ENCODE measurements at places on chromosomes 5 and 9.

- no peak for DNase-seq
Observed at GRCh38 chr9:124190761-124191160, 67.0 kb upstream of the NEK6 start.

- no peak for DNase-seq
Observed at GRCh38 chr5:171834461-171834860, 48.8 kb downstream of the SMIM23 start.

- DNase-seq = no peak
Observed at GRCh38 chr5:169273881-169274280, 27.1 kb downstream of the SLIT3 start.

- no peak for DNase-seq
Observed at GRCh38 chr5:67170767-67171166, 25.8 kb downstream of the CD180 start.

GRCh38 chr5:109669991-109670706 lies 19.6 kb upstream of the MAN2A1 start:
- DNase-seq = no peak

DNA sequence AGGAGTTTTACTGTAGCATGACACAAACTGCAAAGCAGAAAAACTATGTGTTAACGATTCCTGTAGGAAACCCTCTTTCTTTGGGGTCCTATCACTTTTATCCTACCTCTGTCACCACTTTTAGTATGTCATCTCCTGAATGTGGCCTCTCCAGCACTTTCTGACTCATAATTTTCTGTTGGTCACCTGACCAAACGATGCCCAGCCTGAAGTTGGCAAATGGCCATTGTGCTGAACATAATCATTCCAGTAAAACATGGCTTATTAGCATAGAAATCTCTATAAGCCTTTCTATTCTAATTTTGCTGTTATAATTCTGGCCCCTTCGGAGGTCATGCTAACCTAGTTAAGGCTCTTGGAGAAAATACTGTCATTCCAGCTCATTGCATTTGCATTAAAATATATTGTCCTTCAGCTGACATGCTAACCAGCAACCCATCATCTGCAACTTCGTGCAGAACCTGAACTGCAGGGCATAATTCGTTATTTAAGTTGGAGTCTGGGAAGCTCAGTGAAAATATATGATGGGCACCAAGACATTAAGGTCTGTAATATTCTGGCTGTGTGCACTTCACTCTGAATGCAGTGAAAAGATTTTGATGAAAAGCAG lies 140.3 kb downstream of the NMUR2 start:
- no peak for DNase-seq

DNA sequence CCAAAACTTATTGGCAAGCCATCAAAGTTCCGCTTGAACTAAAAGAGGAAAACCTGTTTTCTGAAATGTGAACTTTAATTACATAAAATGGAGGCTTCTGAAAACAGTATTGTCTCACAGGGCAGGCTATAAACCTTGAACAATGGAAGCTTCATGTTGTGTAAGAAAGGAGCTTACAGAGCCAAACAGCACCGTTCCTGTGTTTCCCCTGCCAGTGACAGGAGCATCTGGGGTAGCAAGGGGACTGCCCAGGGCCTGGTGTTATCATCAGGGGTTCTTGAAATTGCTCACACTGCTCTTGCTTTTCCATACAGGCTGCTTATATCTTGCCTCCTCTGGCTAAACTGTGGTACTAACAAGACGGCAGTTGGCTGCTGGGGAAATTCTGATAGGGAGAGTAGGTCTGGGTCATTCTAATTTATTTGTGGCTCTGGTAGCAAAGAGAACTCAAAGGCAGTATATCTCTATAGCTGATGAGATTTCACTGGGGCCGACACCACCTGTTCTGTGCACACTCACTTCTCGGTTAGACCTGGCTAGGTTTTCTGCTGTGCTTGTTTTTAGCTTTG lies 40.4 kb downstream of the BASP1 start:
- DNase-seq = no peak

DNA sequence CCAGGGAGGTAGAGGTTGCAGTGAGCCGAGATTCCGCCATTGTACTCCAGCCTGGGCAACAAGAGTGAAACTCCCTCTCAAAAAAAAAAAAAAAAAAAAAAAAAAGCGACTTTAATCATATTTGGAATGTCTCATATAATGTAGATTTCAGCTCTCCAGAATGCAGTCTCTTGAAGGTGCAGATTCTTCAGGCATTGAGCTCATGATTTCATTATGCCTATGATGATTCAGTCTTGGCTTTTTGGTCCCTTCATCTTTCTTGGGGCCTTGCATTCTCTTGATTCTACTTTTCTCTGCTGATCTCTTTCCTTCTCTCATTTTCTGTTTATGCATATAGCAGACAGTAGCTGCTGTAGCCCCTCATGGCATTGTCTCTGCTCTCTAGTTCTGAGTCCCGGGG lies 22.9 kb downstream of the KDM4C start:
- DNase-seq = no peak

GRCh38 chr9:125603478-125604021 lies 103.5 kb downstream of the MAPKAP1 start:
- no peak for DNase-seq

GRCh38 chr9:134046894-134047681 lies 20.7 kb downstream of the BRD3 start:
- DNase-seq = no peak

DNA sequence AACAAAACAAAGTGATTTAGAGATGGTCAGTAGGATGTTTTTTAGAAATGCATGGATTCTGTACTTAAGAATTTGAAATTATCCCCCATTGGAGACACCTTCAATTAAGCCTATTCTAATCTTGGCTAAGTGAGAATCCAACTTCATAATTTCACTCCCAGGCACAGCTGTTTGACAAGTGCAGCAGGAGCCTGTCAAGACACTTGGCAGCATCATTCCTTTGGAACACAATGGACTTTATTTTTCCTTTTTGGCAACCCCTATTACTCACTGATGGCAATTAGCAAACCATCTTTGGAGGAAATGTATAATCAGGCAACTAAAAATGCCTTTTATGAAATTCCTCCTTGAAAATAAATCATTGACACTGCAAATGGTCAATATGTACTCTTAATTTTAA lies 194.7 kb downstream of the GLIS3 start:
- DNase-seq = no peak

GRCh38 chr5:59712836-59713497 lies 180.6 kb downstream of the PDE4D start:
- DNase-seq = no peak

- DNase-seq = no peak
Observed at GRCh38 chr9:129489838-129490582, 130.9 kb downstream of the C9orf50 start.

GRCh38 chr9:104748359-104749031 lies 1.0 kb downstream of the NIPSNAP3A start:
- DNase-seq = no peak

GRCh38 chr9:108017671-108018070 lies 528.1 kb upstream of the KLF4 start:
- DNase-seq = no peak

GRCh38 chr5:19369048-19369447 lies 619.0 kb downstream of the CDH18 start:
- DNase-seq = no peak

DNA sequence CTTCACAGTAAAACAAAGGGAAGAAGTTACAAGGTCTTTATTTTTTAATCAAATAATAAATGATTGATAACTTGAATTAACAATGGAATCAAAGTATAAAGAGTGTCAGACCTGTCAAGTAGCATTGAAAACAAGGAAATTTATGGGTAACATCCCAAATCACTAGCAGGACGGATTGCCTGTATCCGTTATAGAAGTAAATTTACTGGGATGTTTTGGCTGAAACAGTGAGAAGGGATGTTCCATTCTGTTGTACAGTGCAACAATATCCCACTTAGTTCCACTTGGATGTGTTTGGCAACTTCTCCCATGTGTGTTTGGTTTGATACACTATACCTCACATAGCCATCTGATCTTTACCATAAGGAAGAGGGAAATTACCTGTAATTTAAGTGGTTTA lies 421.0 kb upstream of the CHD1 start:
- DNase-seq = no peak

- DNase-seq = no peak
Observed at GRCh38 chr5:123037104-123037418, 536 bp upstream of the PPIC start.

DNA sequence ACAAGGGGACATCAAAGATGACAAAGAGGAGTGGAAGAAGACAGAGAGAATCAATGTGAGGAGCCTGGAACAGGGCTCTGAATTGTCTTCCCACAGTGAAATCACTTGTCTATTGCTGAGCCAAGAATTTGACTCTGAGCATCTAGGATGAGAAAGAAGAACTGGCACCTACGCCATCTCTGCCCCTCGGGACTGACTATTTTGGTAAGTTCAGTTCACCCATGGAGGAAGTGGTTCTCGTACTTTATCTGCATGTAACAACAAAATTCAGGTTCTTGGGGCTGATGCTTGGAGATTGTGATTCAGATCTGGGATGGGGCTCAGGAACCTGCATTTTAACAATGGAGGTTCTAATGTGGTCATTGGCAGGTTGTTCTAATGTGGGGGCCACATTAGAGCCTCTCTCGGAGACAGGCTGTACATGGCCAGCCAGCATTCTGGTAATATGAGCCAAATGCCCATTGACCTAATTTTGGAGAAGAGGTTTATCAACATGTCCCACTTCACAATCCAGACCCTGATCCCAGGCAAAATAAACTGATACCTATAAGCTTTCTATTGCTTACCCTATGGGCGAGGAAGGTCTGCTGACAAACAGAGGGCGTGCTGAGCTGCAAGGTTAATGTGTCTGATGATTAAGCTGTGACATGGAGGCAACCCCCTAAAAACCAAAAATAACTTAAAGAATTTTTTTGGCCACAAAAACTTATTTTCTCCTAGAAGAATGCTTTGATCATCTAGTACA lies 2.7 kb upstream of the IL12B start:
- no peak for DNase-seq

DNA sequence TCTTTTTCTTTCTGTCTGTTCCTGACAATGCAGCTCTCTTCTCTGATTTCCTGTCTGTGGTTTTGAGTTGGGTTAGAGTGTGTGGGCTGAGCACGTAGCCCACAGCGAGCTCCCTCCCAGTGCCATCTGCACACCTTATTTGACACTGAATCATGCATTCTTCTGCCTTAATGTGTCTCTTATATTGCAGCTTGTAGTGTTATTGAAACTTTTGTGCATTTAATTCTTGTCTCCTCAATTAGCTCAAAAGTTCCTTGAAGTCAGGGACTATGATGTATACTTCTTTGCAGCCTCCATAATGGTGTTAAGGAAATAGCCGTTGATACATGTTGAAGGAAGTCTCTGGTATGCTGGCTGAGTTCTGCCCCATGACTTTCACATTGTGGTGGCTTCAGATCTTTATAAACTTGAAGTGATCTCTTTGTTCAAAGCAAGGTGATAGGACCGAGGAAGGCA lies 576.2 kb upstream of the CLINT1 start:
- DNase-seq = no peak

- DNase-seq = peak; percentile 76
Observed at GRCh38 chr5:149834246-149834855, 104.2 kb downstream of the PPARGC1B start.

DNA sequence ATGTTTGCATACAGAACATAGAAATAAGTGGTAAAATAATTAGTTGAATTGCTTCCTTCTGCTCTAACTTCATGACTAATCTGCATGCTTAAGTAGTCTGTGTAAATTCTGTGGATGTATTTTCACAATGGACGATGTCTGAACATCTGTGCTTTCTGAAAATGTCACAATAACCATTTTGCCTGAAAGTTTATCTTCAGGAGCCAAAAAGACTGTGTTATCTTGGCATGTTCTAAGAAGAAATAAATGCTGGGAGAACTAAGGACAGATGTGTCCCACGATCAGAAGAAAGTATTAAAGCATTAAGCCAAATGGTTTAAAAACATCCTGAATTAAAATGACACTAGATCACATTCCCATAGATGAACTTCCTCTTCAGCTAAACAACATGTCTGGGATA lies 397.6 kb downstream of the SPOCK1 start:
- no peak for DNase-seq

- no peak for DNase-seq
Observed at GRCh38 chr5:6570530-6570929, 62.3 kb downstream of the NSUN2 start.

GRCh38 chr5:23208959-23209431 lies 298.4 kb upstream of the PRDM9 start:
- peak; percentile 13 for DNase-seq

DNA sequence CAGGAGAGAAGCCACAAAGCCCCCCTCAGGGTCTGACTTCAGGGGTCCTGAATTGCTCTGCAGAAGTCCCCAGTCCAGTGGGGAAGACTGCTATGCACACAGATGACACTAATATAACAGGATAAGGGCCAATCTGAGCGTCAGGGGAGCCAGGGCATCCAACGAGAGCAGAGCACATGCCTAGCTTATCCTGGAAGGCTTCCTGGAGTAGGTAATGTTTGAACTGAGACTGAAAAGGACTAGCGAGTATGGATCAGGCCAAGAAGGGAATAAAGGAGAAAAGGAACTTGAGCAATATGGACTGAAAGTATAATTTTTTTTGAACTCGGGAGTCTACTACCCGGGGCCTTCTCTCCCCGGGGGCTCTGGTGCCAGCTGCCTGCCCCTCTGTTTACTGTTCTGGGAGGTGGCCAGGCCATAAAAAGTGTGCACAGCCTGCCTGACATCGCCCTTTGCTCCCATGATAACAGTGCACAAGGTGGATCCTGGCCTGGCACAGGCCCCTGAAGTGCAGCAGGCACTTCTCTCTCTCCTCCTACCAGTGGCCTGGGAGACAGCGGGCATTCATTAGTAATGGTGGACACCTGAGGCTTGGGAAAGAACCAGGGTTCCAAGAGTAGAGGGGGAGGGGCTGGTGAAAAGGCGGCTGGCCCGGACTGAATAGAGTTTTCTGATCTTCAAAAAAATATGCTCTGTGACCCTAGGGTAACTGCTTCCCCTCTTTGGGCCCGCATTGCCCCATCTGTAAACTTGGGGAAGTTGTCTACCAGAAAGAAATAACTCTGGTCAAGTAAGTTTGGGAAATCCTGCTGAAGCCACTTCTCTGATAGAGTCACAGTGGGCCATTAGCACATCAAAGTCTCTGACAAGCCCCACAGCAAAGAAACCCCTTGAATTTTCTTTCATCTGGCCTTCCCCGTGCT lies 4.6 kb upstream of the SLC6A7 start:
- DNase-seq = no peak

GRCh38 chr5:77893225-77893860 lies 117.2 kb upstream of the TBCA start:
- peak; percentile 51 for DNase-seq

GRCh38 chr9:117334101-117334500 lies 80.8 kb downstream of the ASTN2 start:
- DNase-seq = no peak

- DNase-seq = no peak
Observed at GRCh38 chr5:51517838-51518237, 134.6 kb downstream of the ISL1 start.

DNA sequence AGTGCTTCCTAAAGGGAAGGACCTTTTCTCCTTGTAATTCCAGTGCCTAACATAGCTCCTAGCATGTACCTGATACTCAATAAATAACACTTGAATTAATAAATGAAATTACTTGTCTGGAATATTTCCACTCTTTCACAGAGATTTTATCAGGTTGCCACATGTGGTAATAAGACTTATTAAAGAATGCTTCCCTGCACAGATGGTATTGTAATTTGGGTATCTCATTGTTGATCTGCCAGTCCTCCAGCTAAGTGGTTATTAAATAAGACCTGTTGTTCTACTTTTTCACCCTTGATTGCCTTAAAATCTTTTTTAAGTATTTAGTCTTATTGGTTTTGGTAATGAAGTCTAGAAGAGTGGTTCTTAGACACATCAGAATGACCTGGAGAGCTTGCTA lies 28.1 kb upstream of the CETN3 start:
- no peak for DNase-seq

Data from 8988T (cell line).